ENCODE measurements at places on chromosomes 3 and 15.

DNA sequence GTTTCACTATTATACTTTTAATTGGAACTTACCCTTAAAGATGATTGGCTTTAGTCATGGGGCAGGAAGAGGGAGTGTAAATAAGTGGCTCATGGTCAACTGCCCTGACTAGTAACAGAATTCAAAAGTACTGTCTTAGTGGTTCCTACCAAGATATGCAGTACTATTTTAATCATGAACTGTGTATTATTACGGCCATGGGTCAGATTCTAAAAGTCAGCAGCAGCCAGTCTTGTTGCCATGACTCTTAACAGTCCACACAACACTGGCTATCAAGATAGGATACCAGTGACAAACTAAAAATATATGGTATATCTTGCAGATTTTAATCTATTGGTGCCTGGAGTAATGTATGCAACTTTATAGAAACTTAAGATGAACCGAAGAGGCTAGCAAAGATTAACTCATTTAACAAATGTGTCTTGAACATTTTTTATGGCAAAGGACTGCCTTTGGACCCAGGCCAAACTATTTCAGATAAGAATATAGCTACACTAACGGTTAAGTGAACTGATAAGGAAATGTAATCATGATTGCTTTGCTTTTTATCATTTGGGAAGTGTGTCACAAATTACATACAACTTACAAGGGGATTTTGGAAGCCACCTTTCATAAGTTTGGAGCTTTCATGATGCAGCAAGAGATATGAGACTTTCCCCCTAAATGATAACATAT, 163.7 kb downstream of the TCF12 start:
- DNase-seq: no peak

DNA sequence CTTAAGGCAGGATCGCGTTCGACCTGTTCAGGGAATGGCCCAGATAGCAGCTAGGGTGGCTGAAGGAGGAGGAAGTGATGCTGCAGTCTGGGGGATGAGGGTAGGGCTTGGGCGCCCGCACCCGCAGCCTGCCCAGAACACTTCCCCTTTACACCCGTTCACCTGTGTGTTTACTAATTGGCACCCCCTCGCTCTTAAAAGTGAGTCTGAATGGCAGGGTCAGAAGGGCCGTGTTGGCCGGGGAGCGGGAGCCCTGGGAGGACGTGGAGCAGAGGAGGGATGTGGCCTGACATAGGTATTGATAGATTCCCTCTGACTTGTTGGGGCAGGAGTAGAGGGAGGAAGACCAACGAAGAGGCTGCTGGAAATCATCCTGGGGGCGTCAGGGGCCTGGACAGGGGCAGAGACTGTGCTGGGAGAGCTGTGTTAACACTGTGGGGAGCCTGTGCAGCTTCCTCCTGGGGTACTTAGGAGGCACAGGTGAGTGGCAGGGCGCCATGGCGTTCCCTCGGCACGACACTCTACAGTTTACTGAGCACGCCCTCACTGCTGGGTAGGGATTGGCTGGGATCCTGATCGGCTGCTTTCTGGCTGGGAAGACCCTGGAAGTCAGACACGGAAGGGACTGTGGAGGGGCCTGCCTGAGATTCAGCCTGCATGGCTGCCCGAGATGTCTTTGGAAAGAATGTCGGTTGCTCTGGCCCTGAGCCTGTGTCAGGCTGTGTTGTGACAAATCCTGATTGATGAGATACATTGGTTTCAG, 51.7 kb downstream of the SLC6A6 start:
- no peak for DNase-seq

- DNase-seq: no peak
These were observed 24.0 kb upstream of the SPTBN5 start for GRCh38 chr15:41917767-41918430.

GRCh38 chr3:106120356-106120755, 251.5 kb upstream of the CBLB start:
- DNase-seq: no peak

DNA sequence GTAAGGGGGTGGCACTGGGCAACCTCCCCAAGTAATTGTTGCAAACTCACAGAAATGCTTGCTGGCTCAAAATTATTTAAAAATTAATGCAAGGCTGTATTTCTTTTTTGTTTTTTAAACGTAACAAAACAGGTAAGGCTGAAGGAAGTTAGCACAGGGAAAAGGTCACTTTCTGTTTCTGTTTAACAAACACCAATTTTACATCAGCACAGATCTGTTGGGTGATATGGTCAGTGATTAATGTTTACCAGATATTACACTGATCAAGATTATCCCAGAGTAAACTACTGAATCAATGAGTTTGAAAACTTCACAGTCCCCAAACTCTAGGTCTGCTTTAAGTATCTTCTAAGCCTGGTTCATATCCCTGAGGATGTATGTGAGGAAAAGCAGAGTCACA, 558.0 kb downstream of the FOXP1 start:
- DNase-seq: no peak
